ENCODE measurements at places on chromosomes 13 and 19. TPM values are rescaled to one million over a fixed set of nuclear protein-coding genes. Genes with fewer than 3 reads are reported as not detected.

GRCh38 chr19:49398931-49399330 is 10.9 kb downstream of the KASH5 start:
- no peak for DNase-seq
- H3K27ac ChIP-seq, result no peak overlapping the region
- H3K27me3 ChIP-seq, result no peaks in the 10 kb centered on the region
- no peak overlapping the region for H3K4me3 ChIP-seq
- no peaks in the 10 kb centered on the region for H3K36me3 ChIP-seq

- H3K27ac ChIP-seq, result peak overlapping the region; percentile 96
- peaks cover 7% of the 10 kb centered on the region for H3K27me3 ChIP-seq
- H3K36me3 ChIP-seq, result 0 out of 2 replicates have a peak, but pooled peaks cover 5% of the 10 kb centered on the region
- peaks cover 59% of the 10 kb centered on the region for H3K4me1 ChIP-seq
- no peak for DNase-seq
- peak overlapping the region; percentile 96 for H3K4me3 ChIP-seq
Measured at GRCh38 chr19:19406878-19407632, 1.6 kb downstream of the GATAD2A start.

GRCh38 chr13:77506874-77507273 is 28.6 kb upstream of the SCEL start:
- no peak overlapping the region for H3K27ac ChIP-seq
- no peak overlapping the region for H3K4me3 ChIP-seq
- DNase-seq, result no peak
- H3K36me3 ChIP-seq, result no peaks in the 10 kb centered on the region
- no peaks in the 10 kb centered on the region for H3K4me1 ChIP-seq
- no peaks in the 10 kb centered on the region for H3K27me3 ChIP-seq

DNA sequence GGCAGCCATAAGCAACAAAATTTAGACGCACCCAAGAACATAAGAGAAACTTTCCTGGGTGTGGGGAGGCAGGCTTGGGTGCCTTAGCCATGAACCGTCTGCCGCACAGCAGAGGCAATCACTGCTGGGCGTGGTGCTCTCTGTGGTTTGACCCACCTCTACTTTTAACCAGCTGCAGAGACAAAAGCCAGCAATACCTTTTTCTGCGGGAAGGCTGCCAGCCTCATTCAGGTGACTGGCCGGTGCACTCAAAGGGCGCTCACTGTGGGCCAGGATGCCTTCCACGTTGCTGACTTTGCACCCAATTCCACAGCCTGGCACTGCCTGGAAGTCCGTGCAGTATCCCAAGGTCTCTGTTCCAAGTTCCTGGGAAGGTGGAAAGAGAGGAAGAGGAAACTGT is 69.1 kb downstream of the ATP7B start:
- no peaks in the 10 kb centered on the region for H3K36me3 ChIP-seq
- H3K4me3 ChIP-seq, result no peak overlapping the region
- H3K27ac ChIP-seq, result no peak overlapping the region
- no peaks in the 10 kb centered on the region for H3K4me1 ChIP-seq
- no peak for DNase-seq
- H3K27me3 ChIP-seq, result no peaks in the 10 kb centered on the region

DNA sequence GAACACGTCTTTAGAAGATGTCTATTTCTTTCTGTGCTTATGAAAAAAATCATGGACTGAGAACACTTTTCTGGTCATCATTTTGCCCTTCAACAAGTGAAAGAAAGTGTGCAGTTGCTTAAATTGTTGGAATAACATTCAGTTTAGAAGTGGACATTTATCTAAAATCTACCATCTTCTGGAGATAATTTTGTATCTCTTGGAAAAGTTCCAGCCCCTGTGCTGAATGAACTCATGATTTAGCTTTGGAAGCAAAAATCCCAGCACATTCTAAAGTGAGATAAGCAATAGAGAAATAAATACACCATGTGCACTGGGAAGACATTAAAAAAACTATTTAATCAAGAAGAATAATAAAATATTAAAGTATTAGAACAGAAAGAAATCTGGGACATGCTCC is 1420.8 kb upstream of the SLC10A2 start:
- no peaks in the 10 kb centered on the region for H3K27me3 ChIP-seq
- H3K27ac ChIP-seq, result no peak overlapping the region
- DNase-seq, result no peak
- H3K4me1 ChIP-seq, result peaks cover 6% of the 10 kb centered on the region
- H3K36me3 ChIP-seq, result no peaks in the 10 kb centered on the region
- H3K4me3 ChIP-seq, result no peak overlapping the region

GRCh38 chr19:33370783-33371182 is 2.7 kb upstream of the CEBPG start:
- no peak overlapping the region for H3K4me3 ChIP-seq
- peaks cover 15% of the 10 kb centered on the region for H3K4me1 ChIP-seq
- DNase-seq, result no peak

DNA sequence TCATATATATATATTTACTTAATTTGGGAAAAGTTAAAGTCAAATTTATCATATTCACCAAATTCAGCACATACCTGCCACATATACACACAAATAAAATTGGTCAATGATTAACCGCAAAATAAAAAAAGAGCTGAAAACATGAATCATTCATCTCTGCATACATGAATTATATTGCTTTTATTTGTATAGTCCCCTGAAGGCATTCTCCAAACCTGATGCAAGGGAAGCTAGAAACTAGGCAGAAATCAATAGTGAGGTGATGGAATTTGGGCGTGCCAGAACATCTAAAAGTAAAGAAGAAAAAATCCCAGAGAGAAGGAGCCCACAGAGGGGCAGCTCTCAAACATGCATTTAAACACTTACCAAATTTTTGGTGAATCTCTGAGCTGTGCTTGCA is 60.1 kb downstream of the UFM1 start:
- no peak overlapping the region for H3K4me3 ChIP-seq
- H3K36me3 ChIP-seq, result no peaks in the 10 kb centered on the region
- no peaks in the 10 kb centered on the region for H3K27me3 ChIP-seq
- H3K4me1 ChIP-seq, result no peaks in the 10 kb centered on the region
- H3K27ac ChIP-seq, result no peak overlapping the region
- DNase-seq, result no peak

GRCh38 chr13:73820285-73820684 is 313.9 kb downstream of the KLF12 start:
- peaks cover 7% of the 10 kb centered on the region for H3K4me1 ChIP-seq
- H3K27ac ChIP-seq, result no peak overlapping the region
- no peaks in the 10 kb centered on the region for H3K27me3 ChIP-seq
- H3K4me3 ChIP-seq, result no peak overlapping the region
- DNase-seq, result no peak
- no peaks in the 10 kb centered on the region for H3K36me3 ChIP-seq

GRCh38 chr13:96223231-96223630 is 133.3 kb downstream of the HS6ST3 start:
- no peaks in the 10 kb centered on the region for H3K36me3 ChIP-seq
- H3K4me3 ChIP-seq, result no peak overlapping the region
- H3K27ac ChIP-seq, result no peak overlapping the region
- no peaks in the 10 kb centered on the region for H3K27me3 ChIP-seq
- no peaks in the 10 kb centered on the region for H3K4me1 ChIP-seq
- DNase-seq, result no peak

- H3K27ac ChIP-seq, result no peak overlapping the region
- H3K4me3 ChIP-seq, result peak overlapping the region; percentile 14
- H3K36me3 ChIP-seq, result no peaks in the 10 kb centered on the region
- H3K27me3 ChIP-seq, result peaks cover 100% of the 10 kb centered on the region
Measured at GRCh38 chr19:35862528-35862927, 5.8 kb downstream of the KIRREL2 start.

GRCh38 chr19:46192992-46193650 is 36.4 kb upstream of the IGFL1 start:
- H3K27me3 ChIP-seq, result peaks cover 2% of the 10 kb centered on the region
- H3K36me3 ChIP-seq, result no peaks in the 10 kb centered on the region
- H3K4me1 ChIP-seq, result no peaks in the 10 kb centered on the region
- H3K27ac ChIP-seq, result no peak overlapping the region
- no peak overlapping the region for H3K4me3 ChIP-seq

DNA sequence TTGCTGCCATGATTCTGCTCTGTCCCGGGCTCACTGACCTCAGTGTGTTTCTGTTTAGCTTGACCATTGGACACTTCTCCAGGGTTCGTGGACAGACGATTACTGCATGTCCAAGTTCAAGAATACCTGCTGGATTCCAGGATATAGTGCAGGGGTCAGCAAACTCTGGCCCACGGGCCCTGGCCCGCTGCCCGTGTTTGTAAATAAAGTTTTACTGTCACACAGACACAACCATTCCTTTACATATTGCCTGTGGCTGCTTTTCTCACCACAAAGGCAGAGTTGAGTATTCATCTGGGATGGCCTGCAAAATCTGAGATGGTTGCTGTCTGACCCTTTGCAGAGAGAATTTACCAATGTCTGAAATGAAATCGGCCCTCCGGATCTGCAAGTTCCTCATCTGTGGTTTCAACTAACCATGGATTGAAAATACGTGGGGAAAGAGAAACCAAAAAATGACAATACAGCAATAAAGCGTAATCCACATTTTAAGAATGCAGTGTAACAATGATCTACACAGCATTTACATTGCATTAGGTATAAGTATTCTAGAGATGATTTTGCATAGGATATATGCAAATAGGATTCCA is 25.9 kb upstream of the F2RL3 start:
- no peak overlapping the region for H3K27ac ChIP-seq
- H3K27me3 ChIP-seq, result no peaks in the 10 kb centered on the region
- H3K4me1 ChIP-seq, result no peaks in the 10 kb centered on the region
- peaks cover 34% of the 10 kb centered on the region for H3K36me3 ChIP-seq
- H3K4me3 ChIP-seq, result no peak overlapping the region

GRCh38 chr13:35697186-35697730 is 220.8 kb upstream of the MAB21L1 start:
- H3K27me3 ChIP-seq, result no peaks in the 10 kb centered on the region
- no peak overlapping the region for H3K4me3 ChIP-seq
- H3K4me1 ChIP-seq, result peaks cover 26% of the 10 kb centered on the region
- H3K36me3 ChIP-seq, result no peaks in the 10 kb centered on the region

GRCh38 chr19:32624410-32624809 is 43.4 kb downstream of the PDCD5 start:
- H3K27me3 ChIP-seq, result no peaks in the 10 kb centered on the region
- DNase-seq, result no peak
- no peak overlapping the region for H3K27ac ChIP-seq
- H3K4me1 ChIP-seq, result no peaks in the 10 kb centered on the region
- H3K36me3 ChIP-seq, result peaks cover 51% of the 10 kb centered on the region

- H3K27me3 ChIP-seq, result no peaks in the 10 kb centered on the region
- H3K27ac ChIP-seq, result no peak overlapping the region
- peaks cover 25% of the 10 kb centered on the region for H3K4me1 ChIP-seq
- peaks cover 21% of the 10 kb centered on the region for H3K36me3 ChIP-seq
Measured at GRCh38 chr19:2243274-2244124, 5.6 kb upstream of the AMH start.

- no peak overlapping the region for H3K4me3 ChIP-seq
- H3K27me3 ChIP-seq, result no peaks in the 10 kb centered on the region
- no peak for DNase-seq
- peaks cover 24% of the 10 kb centered on the region for H3K4me1 ChIP-seq
Measured at GRCh38 chr19:21317821-21318220, 11.4 kb downstream of the ZNF708 start.

- no peaks in the 10 kb centered on the region for H3K27me3 ChIP-seq
- no peaks in the 10 kb centered on the region for H3K36me3 ChIP-seq
- no peak for DNase-seq
- H3K27ac ChIP-seq, result no peak overlapping the region
- H3K4me1 ChIP-seq, result no peaks in the 10 kb centered on the region
Measured at GRCh38 chr13:68292601-68293000, 1062.5 kb upstream of the PCDH9 start.

- H3K36me3 ChIP-seq, result peaks cover 61% of the 10 kb centered on the region
- H3K27me3 ChIP-seq, result peaks cover 23% of the 10 kb centered on the region
- DNase-seq, result no peak
- no peaks in the 10 kb centered on the region for H3K4me1 ChIP-seq
- H3K4me3 ChIP-seq, result no peak overlapping the region
Measured at GRCh38 chr19:6873708-6874431, 13.5 kb upstream of the ADGRE1 start.

DNA sequence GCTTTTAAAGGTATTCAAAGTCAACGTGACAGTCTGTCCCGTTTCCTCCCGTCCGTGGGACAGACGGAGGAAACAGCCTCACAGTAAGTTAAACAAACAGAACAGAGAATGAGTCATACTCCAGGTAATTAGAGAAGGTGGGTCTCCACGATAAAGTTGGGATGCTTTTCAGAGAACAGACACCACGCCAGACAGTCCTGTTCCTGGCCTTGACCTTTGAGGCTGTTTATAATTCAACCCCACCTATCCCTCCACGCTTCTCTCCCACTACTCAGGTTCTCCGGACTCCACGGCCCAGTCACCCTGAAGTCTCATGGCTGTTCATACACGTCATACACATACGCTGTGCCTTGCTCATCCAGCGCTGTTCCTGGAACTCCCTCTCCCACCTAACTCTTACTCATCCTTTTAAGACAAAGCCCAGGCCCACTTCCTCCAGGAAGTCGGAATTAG is 42.5 kb downstream of the ARHGEF18 start:
- no peaks in the 10 kb centered on the region for H3K36me3 ChIP-seq
- H3K27ac ChIP-seq, result peak overlapping the region; percentile 44
- peaks cover 15% of the 10 kb centered on the region for H3K4me1 ChIP-seq
- no peak overlapping the region for H3K4me3 ChIP-seq
- H3K27me3 ChIP-seq, result peaks cover 2% of the 10 kb centered on the region

- H3K4me3 ChIP-seq, result no peak overlapping the region
- no peak overlapping the region for H3K27ac ChIP-seq
- no peaks in the 10 kb centered on the region for H3K27me3 ChIP-seq
- peaks cover 22% of the 10 kb centered on the region for H3K36me3 ChIP-seq
Measured at GRCh38 chr19:49456326-49456725, 3.3 kb downstream of the ALDH16A1 start.

- no peaks in the 10 kb centered on the region for H3K27me3 ChIP-seq
- no peak overlapping the region for H3K4me3 ChIP-seq
- H3K4me1 ChIP-seq, result peaks cover 10% of the 10 kb centered on the region
Measured at GRCh38 chr19:2528675-2529101, 52.8 kb downstream of the GADD45B start.

The TNNI3 gene
- total RNA-seq, result 36.7 TPM

The LGI4 gene
- total RNA-seq, result 15.1 TPM

The KLK12 gene
- not detected for total RNA-seq

The LILRA6 gene
- total RNA-seq, result not detected

The OLFM2 gene
- 93.3 TPM for total RNA-seq

The PSG11 gene
- total RNA-seq, result not detected

The ZNF44 gene
- total RNA-seq, result 7.6 TPM

The RFPL4A gene
- total RNA-seq, result not detected

The KLK5 gene
- total RNA-seq, result 0.69 TPM

The OR4F17 gene
- 0.25 TPM for total RNA-seq

The CD22 gene
- total RNA-seq, result 0.28 TPM

The ADPRHL1 gene
- total RNA-seq, result 1.4 TPM

The MUC16 gene
- 0.07 TPM for total RNA-seq

The SIGLEC7 gene
- total RNA-seq, result not detected

The ZNF221 gene
- total RNA-seq, result 7.0 TPM

The ZNF841 gene
- total RNA-seq, result 21.8 TPM

The PSG5 gene
- not detected for total RNA-seq

The OVOL3 gene
- total RNA-seq, result not detected

The FBXO17 gene
- 16.8 TPM for total RNA-seq
